Testis (tissue), 5 donors: ENCODE measurements at places on chromosomes 3 and 15.

DNA sequence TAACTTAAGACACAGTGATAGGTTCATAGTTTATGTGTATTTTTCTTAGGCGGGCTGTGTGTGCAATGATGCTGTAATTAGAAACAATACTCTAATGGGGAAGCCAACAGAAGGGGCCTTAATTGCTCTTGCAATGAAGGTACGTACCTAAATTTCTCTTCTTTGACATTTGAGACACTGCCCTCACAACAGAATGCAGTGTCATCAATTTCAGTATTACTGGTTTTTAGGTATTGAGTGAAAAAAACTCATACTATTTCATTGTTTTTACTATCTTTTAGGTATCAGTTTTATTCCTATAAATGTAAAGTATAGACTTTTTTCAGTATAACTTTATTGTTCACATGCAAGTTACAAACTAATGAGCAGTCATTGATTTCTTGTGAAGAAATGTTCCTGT, 59.3 kb downstream of the ASTE1 start:
- no peaks in the 10 kb centered on the region for H3K27me3 ChIP-seq
- H3K4me1 ChIP-seq = no peaks in the 10 kb centered on the region
- H3K4me3 ChIP-seq = no peak overlapping the region
- H3K27ac ChIP-seq = no peak overlapping the region
- no peak for DNase-seq

- no peaks in the 10 kb centered on the region for H3K36me3 ChIP-seq
- no peak for DNase-seq
- no peak overlapping the region for H3K4me3 ChIP-seq
These were observed 950.1 kb downstream of the DIPK2A start for GRCh38 chr3:144921710-144922109.

GRCh38 chr3:46010519-46011113, 15.0 kb upstream of the FYCO1 start:
- DNase-seq = no peak
- no peak overlapping the region for H3K27ac ChIP-seq
- no peaks in the 10 kb centered on the region for H3K4me1 ChIP-seq
- H3K4me3 ChIP-seq = no peak overlapping the region
- no peaks in the 10 kb centered on the region for H3K36me3 ChIP-seq

- H3K27me3 ChIP-seq = no peaks in the 10 kb centered on the region
- no peak overlapping the region for H3K4me3 ChIP-seq
- no peak overlapping the region for H3K27ac ChIP-seq
- DNase-seq = no peak
- H3K36me3 ChIP-seq = no peaks in the 10 kb centered on the region
These were observed 66.1 kb upstream of the SPRED1 start for GRCh38 chr15:38186507-38186906.

GRCh38 chr15:97501291-97501690, 459.2 kb upstream of the ARRDC4 start:
- H3K27me3 ChIP-seq = no peaks in the 10 kb centered on the region
- no peak for DNase-seq
- H3K27ac ChIP-seq = no peak overlapping the region
- H3K4me1 ChIP-seq = no peaks in the 10 kb centered on the region
